ENCODE measurements at places on chromosomes 1 and 21. TPM values are rescaled to one million over a fixed set of nuclear protein-coding genes. Genes with fewer than 3 reads are reported as not detected.

Gene FCRL1
- 1.00 TPM for polyA plus RNA-seq

Gene EIF3I
- polyA plus RNA-seq: 175 TPM

Gene TMEM82
- polyA plus RNA-seq: 45.9 TPM

Gene IKBKE
- polyA plus RNA-seq: 8.7 TPM

Gene HORMAD1
- not detected for polyA plus RNA-seq

Gene LCE1D
- polyA plus RNA-seq: not detected

Gene F5
- 2.5 TPM for polyA plus RNA-seq

Gene DCST1
- not detected for polyA plus RNA-seq

Gene CA14
- not detected for polyA plus RNA-seq

Gene PTGFR
- 0.90 TPM for polyA plus RNA-seq

Gene NBPF4
- polyA plus RNA-seq: not detected

Gene HAO2
- 0.04 TPM for polyA plus RNA-seq

Gene PRMT6
- 7.0 TPM for polyA plus RNA-seq

Gene UCK2
- 35.1 TPM for polyA plus RNA-seq
